ENCODE measurements at places on chromosomes 3 and 15.
A peak's percentile ranks its signal among the peaks of the same experiment; 100 is the strongest.

DNA sequence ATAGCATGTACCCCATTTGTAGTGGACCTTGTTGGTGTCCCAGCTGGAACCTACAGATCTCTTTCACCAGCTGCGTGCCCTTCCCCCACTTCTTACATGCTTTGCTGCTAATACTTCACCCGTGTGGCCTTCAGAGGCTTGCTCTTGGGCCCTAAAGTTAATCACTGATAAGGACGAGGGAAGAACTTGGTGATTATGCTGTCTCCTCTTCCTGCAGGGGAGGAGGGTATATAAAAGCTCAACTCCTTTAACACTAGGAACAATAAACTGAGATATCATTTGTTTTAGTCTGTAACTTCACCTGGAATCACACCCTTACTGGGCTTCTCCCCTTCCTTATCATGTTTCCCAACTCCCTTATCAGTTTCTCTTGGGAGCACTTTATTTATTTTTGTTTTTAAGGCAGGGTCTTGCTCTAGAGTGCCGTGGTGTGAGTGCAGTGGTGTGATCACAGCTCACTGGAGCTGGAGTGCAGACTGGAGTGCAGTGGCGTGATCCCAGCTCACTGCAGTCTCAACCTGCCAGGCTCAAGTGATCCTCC lies 43.2 kb upstream of the PIK3R4 start:
- DNase-seq = no peak

- no peak for DNase-seq
Measured at GRCh38 chr3:129365296-129366136, 62.9 kb downstream of the EFCAB12 start.

- DNase-seq = no peak
Measured at GRCh38 chr15:70605606-70606410, 157.6 kb downstream of the UACA start.

GRCh38 chr3:42247576-42248027 lies 18.4 kb downstream of the CCK start:
- peak; percentile 39 for DNase-seq

- no peak for DNase-seq
Measured at GRCh38 chr3:53103397-53104296, 26.6 kb downstream of the RFT1 start.

DNA sequence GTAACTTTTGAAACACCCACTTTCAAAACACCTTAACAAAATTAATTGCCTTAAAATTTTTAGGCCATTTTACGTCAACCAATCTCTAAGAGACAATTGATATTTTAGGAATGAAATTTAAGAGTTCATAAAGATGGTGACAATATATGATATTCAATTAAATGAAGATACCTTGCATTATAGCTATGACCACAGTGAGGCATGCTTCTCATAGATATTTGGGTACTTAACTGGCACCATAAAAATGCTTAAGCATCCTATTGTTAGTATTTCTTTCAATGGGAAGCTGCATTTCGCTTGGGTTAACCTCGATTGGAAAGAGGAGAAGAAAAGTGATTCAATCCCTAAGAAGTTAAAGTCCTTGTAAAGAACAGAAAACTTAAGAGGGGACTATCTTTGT lies 209.0 kb downstream of the GAP43 start:
- no peak for DNase-seq

- no peak for DNase-seq
Measured at GRCh38 chr15:48395521-48396011, 64.3 kb downstream of the DUT start.

All from NCI-H460 (cell line).